ENCODE measurements at places on chromosomes 16 and 17.
A peak's percentile ranks its signal among the peaks of the same experiment; 100 is the strongest.

- DNase-seq, result no peak
Measured at GRCh38 chr17:48490451-48490892, 40.3 kb downstream of the HOXB1 start.

GRCh38 chr16:89201439-89202377, 1.4 kb upstream of the SLC22A31 start:
- DNase-seq, result peak; percentile 78

DNA sequence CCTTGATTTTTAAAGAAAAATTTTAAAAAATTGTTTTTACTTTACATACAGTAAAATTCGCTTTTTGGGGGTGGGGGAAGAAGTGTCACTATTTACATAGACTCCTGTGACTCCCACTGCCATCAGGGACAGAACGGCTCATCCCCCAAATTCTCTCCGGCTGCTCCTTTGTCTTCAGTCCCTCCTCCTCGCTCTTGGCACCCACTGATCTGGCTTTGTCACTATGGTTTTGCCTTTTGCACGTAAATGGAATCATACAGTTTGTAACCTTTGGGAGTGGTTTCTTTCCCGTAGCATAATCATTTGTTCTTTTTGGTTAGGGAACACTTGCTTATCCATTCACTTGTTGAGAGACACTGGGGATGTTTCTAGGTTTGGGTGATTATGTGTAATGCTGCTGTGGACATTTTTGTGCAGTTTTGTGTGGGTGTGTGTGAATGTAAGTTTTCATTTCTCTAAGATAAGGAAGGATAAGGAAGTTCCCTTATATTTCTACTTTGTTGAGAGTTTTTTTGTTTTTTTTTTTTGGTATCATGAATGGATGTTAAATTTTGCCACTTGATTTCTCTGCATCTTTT, 27.4 kb downstream of the RAB11FIP4 start:
- no peak for DNase-seq

- no peak for DNase-seq
Measured at GRCh38 chr16:48057048-48057447, 98.7 kb downstream of the ABCC12 start.

GRCh38 chr16:56800355-56800754, 64.7 kb upstream of the SLC12A3 start:
- no peak for DNase-seq

DNA sequence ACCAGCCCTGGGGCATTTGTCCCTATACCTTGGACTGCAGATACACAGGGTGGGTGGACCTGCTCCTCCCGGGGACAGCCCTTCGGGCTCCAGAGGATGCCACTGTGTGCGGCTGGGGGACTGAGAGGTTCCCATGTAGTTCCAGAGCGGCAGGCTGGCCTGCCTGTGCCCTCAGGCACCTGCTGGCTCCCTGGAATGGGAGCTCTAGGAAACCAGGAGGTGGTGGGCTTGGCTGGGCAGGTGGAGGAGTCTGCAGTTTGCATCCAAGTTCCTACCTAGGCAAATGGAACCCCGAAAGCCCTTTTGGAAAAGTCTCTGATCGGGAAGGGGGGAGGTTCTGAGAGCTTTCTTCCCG, 982 bp downstream of the DBNDD1 start:
- DNase-seq, result no peak

- peak; percentile 43 for DNase-seq
Measured at GRCh38 chr17:43766413-43767052, 7.9 kb upstream of the SOST start.

DNA sequence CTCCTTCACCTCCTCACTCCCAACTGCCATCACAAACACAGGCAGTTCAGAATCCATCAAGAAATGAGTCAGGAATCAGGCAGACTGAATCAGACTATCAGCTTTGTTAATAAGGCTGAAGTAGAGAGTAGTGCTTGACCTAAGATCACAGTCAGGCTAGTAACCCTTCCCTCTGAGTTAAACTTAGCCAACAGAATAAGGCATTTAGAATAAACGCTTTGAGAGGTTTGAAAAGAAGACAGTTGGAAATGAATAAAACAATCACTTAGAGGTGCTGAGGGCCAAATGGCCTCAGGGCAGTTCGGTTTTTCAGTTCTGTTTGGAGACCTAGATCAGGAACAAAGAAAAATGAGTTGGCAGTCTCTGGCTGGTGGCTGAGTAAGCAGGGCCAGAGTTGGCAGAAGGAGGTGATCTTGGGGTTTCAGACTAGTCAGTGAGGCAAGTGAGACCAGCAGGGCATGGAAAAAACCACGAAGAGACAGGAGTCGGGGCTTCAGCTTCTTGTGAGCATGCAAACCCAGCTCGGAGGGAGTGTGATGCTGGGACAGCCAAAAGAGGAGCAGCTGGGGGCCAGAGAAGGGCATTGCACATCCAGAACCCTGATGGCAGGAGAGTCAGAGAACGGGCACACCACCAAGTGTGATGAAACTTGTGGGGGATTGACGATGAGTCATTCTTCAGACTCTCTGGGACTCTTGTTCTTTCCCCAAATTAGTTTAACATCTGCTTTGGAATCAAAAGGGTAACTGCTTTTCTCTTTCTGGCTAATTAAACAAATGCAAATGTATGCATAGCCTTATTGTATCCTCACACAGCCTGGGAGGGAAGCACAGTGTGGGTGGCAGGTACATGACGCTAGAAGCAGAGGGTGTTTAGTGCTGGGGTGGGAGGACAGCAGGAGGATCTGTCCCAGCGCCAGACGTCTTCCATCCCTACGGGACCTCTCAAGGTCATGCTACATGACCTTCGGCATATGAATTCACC, 54.8 kb downstream of the SPECC1 start:
- DNase-seq, result no peak
